ENCODE measurements at places on chromosomes 11 and 22.

DNA sequence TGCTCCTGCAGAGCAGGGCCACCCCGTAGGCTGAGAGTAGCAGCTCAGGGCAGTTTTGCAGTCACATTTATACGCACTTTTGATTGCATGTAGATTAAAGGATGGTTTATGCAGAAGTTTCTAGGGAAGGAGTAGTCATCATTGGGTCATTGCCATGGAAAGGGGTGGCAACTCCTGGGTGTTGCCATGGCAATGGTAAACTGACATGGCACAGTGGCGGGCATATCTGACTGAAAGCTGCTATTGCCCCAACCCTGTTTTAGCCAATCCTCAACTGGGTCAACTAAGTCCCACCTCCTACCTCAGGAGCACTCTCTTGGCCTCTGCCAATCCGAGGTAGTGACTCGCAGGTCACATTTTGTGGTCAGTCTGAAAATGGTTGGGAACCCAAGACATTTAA is 2.4 kb upstream of the ARSA start:
- no peak for DNase-seq

DNA sequence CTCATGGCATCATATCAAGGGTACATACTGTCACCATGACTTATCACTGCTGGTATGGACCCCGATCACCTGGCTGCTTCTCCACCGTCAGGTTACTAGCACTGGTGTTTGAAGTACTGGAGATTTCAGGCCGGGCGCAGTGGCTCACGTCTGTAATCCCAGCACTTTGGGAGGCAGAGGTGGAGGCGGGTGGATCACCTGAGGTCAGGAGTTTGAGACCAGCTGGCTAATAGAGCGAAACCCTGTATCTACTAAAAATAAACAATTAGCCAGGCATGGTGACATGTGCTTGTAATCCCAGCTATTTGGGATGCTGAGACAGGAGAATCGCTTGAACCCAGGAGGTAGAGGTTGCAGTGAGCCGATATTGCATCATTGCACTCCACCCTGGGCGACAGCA is 82.4 kb upstream of the ANO1 start:
- no peak for DNase-seq

- no peak for DNase-seq
Observed at GRCh38 chr11:102920118-102920684, 35.3 kb downstream of the MMP13 start.

- no peak for DNase-seq
Observed at GRCh38 chr22:22773979-22774604, 113.5 kb upstream of the IGLL5 start.

DNA sequence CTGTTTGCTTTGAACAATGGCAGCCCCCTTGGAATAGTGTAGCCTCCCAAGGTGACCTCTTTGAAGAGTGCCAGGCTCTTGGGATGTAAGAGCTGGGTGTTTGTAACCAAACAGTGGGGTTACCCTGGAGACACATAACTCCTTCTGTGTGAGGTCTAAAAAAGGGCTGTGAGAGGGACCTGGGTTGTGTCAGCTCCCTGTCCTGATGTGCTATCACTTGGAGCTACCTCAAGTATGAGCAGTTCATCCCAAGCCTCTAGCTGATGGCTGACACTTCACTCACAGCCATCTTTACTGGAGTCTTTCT is 40.2 kb downstream of the TSPAN18 start:
- DNase-seq, result no peak

GRCh38 chr11:17280494-17281127 is 4.1 kb downstream of the NUCB2 start:
- DNase-seq, result no peak

GRCh38 chr22:48382197-48382596 is 1445.5 kb downstream of the BRD1 start:
- no peak for DNase-seq

Measured in activated CD4-positive, CD25-positive, alpha-beta regulatory T cell treated with anti-CD3 and anti-CD28 coated beads, Interleukin-2, amount 50 U/mL, for 16 hours (primary cell).